ENCODE measurements at places on chromosomes 7 and 10.

GRCh38 chr10:101355072-101355706 is 1.2 kb downstream of the BTRC start:
- peak; percentile 5 for DNase-seq

GRCh38 chr7:27888736-27889135 is 148.8 kb downstream of the TAX1BP1 start:
- no peak for DNase-seq

- DNase-seq, result no peak
These were observed 148.4 kb downstream of the GRID1 start for GRCh38 chr10:86218160-86218559.

DNA sequence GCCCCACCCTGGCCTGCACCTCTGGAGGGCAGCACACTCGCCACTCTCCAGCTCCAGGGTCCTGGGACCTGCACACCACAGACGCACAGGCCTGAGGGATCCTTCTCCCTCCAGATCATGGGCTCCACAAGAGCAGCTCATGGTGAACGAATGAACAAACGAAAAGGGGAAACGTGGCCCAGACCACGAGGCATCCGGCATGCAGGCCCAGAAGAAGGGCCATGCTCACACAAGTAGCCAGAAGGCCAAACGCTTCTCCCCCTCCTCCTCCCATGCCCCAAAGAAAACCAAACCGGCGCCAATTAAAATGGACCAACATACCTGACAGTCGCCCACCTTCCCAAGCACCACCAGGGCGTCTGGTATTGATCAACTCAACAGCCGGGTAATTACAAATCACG is 30.4 kb downstream of the MAD1L1 start:
- no peak for DNase-seq

- no peak for DNase-seq
These were observed 184.9 kb downstream of the ADARB2 start for GRCh38 chr10:1552406-1552805.

GRCh38 chr7:41297166-41297565 is 405.7 kb downstream of the INHBA start:
- no peak for DNase-seq

DNA sequence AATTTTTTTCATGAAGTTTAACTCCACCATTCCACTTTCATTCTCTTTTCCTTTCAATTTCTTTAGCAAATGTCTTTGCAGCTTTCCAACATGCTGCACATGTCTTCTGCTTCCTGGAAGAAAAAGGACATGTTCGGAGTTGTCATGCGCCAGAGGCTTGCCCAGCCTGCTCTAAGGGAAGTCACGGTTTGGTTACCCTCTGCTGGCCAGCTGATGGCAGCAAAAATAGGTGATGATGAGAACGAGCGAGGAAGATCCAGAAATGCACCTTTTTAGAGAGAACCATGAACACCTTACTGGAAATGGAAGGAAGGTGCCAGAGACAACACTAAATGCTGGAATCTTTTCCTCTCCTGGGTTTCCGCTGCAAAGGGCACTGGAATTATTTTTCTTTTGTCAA is 4.9 kb upstream of the ZSCAN21 start:
- DNase-seq, result peak; percentile 39

GRCh38 chr10:91311601-91312381 is 91.3 kb downstream of the PCGF5 start:
- DNase-seq, result no peak

DNA sequence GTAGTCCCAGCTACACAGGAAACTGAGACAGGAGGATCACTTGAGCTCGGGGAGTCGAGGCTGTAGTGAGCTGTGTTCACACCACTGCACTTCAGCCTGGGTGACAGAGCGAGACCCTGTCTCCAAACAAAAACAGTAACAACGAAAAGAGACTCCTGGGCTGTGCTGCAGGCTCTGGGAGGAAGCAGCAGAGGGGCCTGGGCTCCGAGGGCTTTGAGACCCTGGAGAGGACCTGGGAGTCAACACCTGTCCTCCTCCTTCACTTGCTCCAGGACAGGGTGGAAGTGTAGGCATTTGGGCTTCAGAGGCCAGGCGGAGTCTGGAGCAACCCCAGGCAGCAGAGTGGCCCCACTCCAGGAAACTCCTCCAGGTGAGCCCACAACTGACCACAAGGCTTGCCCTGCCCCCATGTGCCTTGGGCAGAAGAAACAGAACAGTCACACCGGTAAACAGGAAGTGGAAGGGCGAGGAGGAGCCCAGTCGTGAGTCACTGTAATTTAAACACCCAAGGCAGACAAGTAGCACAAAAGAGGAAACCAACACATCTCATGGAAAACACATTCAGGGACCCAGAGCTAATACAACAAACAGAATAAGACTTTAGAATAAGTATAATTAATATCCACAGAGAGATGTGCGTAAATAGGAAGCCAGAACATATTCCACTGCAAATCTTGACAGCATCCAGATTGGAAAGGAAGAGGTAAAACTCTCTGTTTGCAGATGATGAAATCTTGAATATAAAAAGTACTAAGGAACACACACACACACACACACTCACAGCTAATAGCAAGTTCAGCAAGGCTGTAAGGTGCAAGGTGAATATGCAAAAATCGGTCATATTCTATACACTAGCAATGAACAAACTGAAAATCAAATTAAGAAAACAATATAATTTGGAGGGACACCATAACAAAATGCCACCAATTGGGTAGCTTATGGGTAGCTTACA is 20.5 kb upstream of the RASGEF1A start:
- DNase-seq, result peak; percentile 80

DNA sequence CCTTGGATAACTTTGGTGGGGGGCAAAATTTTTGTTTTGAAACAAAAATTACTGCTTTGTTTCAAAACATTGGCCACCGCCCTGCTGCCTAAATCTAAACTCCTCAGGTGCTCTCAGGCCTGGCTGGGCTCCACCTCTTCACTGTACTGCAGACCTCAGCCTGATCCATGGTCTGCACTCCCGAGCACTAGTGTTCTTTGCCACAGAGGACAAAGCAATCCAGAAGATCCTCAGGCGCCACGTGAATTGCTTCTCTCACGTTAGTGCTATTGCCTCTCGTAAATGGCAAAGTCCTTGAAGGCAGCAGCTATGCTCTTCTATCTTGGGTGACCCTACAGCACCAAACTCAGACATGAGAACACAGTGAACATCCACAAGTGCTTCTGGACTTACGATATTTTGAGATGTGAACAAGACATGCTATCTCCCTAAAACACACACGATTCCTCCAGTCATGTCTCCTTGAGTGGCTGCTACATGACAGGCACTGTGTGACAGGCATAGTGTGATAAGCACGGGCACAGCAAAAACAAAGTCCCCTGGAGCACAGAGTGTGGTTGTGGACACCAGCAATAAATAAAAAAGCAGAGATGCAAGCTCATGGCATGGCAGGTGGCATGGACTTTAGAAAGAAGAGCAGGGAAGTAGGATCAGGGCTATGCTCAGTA is 582.1 kb upstream of the DPP6 start:
- no peak for DNase-seq

DNA sequence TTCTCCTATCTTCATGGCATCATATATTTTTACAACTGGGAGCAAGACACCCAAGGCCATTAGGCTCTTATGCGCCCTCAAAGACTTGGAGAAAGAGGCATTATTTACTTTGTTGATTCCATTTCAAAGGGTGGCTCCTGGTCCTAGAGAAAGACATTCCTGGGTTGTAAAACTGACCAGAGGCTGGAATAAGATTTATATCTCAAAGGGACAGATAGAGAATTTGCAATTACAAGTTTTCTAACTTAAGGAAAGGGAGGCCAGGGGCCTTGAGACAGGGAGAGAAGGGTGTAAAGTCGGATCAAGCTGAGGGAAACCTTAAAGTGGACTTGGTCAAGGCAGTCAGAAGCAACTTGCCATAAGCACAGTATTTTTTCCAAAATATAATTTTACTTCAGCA is 1086.0 kb downstream of the SORCS3 start:
- DNase-seq, result no peak

- DNase-seq, result no peak
These were observed 12.9 kb downstream of the TTYH3 start for GRCh38 chr7:2644562-2645273.

DNA sequence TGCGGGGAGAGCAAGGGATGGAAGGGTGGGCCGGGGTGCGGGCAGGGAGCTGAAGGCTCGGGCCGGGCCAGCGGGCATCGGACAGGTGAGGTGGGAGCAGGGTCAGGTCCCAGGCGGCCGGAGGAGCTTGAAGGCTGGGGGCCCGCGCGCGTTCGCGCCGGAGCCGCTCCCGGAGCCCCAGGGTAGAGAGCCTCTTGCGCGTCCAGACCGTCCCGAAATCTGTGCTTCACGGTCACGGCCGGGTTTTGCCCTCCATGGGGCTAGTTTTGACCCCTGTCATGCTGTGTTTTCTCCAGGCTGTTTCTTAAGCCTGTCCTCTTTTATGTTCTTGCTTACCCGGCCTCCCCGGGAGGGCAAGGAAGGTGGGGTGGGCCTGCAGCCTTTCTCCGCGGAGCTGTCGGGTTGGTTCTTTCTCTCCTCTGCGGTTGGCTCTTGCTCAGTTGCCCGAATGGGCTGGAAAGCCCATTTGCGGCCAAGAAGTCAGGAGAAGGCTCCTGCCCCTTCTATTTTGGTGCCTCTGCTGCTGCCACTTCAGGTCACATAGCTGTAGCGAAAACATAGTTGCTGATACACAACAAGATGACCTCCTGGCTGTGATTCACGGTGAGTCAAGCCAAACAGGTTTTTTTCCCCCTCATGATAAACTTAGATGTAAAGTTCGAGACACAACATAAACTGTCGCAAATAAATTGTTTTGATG is 650 bp downstream of the UBE2D1 start:
- peak; percentile 46 for DNase-seq

- DNase-seq, result no peak
These were observed 140.9 kb downstream of the TFEC start for GRCh38 chr7:115889669-115889984.

GRCh38 chr7:94975336-94975735 is 67.9 kb downstream of the PPP1R9A start:
- DNase-seq, result no peak

GRCh38 chr10:117175215-117175900 is 21.9 kb upstream of the KCNK18 start:
- DNase-seq, result no peak

GRCh38 chr7:144784441-144784840 is 51.4 kb downstream of the TPK1 start:
- no peak for DNase-seq

- DNase-seq, result no peak
These were observed 5.8 kb downstream of the USP54 start for GRCh38 chr10:73585327-73585726.

GRCh38 chr7:8134089-8134733 is 127.8 kb downstream of the ICA1 start:
- no peak for DNase-seq

- no peak for DNase-seq
These were observed 154.0 kb downstream of the ETV1 start for GRCh38 chr7:13835442-13835841.

DNA sequence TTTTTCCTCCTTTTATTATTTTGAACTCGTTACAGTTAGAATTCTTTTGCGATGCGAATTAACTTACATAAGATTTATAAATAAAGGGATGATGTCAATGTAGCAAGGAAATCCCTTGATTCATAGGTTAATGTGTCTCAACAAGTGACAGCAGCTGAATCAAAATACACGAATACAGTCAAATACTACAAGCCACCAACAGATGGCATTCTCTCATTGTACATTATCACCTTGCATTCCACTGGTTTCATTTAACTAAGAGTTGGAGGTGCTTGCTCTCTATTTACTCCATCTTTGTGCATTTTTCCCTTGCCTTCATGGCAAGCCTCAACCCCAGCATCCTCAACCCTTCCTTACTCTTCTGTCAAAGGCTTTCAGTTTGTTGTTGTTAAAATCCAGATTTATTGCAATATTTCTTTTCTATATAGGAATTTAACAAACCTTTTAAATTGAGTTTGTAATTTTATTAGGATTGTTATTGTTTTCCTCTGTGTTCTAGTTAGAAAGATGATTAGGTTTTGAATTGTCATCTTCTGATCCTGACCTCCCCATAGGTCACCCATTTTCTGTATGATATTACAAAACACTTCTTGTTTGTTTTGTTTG is 78.3 kb downstream of the SLC25A40 start:
- DNase-seq, result peak; percentile 47

- DNase-seq, result no peak
These were observed 1.4 kb downstream of the HOXA5 start for GRCh38 chr7:27141923-27142579.

DNA sequence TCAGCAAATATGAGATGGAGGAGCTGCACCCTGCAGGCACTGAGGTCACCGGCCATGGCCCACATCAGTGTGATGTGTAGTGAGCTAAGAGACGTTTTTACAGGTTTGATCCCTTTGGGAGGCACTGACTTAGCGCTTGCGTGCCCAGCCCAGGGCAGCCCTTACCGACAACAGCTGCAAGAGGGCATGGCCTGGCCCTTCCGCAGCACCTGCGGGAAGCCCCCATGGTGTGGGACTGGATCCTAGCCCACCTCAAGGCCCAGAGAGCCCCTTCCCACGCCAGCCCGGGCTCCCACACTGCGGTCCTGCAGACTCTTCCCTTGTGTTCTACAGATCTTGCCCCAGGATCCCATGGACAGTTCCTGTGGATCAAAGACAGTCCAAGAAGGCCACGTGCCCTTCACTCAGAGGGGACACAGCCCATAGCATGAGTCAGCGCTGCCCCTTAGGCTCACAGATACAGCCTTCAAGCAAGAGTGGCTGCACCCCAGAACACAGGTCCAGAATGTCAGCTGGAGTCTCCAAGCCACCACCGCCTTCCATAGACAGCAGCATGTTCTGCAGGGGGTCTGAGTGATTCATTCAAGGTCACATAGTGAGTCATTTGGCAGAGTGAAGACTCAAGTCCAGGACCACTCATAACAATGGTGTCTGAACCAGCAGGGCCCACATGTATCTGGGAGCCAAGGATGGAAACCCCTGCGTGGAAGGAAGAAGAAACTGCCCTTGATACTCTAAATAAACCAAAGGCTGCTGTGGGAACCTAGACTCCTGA is 25.4 kb downstream of the TLL2 start:
- no peak for DNase-seq

DNA sequence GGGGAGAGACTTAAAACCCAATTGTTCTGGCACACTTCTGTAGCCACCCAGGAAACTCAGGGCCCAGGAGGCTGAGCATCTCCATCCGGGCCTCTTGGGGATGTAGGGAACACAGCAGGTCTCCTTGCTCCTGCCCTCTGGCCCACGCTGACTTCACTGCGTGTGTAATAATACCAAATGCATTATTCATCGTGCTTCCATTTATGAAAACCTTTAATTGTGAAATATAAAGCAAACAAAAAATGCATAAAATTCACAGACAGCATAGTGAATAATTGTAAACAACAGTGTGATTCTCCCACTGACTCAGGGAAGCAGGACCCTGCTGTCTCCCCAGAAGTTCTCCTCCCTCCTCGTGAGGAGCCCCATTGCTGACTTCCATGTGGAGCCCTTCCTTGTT is 70.3 kb upstream of the SHH start:
- DNase-seq, result no peak

- DNase-seq, result no peak
These were observed 2.3 kb downstream of the ZC3HAV1L start for GRCh38 chr7:139033346-139034114.

DNA sequence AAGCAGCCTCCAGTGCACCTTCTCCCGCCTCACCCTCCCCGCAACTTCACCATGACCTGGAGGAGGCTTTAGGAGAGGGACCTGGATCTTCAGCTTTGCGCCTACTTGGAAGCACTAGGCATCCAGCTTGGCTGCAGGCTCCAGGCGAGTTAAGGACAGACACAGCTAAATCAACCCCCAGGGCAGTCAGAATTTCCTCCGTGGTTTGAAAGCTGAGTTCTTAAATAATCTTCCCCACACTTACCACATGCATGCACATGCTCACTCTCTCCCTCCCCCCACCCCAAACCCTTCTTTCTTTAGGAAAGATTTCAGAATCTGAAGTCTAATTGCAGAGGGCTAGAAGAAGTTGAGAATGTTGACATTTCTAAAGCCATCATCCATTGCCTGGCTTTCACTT is 36.7 kb upstream of the LRRC4 start:
- DNase-seq, result no peak

GRCh38 chr7:157682946-157683746 is 346.3 kb downstream of the DNAJB6 start:
- no peak for DNase-seq
